ENCODE measurements at places on chromosomes 16 and 17. TPM values are rescaled to one million over a fixed set of nuclear protein-coding genes. Genes with fewer than 3 reads are reported as not detected.
A peak's percentile ranks its signal among the peaks of the same experiment; 100 is the strongest.

The MYH3 gene
- total RNA-seq: 8.1 TPM

The PHOSPHO1 gene
- total RNA-seq: 0.09 TPM

The CLEC18B gene
- 0.21 TPM for total RNA-seq

The USB1 gene
- 50.9 TPM for total RNA-seq

The RAB34 gene
- total RNA-seq: 20.6 TPM

- no peaks in the 10 kb centered on the region for H3K4me1 ChIP-seq
- no peak overlapping the region for H3K4me3 ChIP-seq
- H3K36me3 ChIP-seq: peaks cover 5% of the 10 kb centered on the region
- H3K27me3 ChIP-seq: no peaks in the 10 kb centered on the region
- H3K27ac ChIP-seq: no peak overlapping the region
Measured at GRCh38 chr16:69286941-69287713, 24.0 kb upstream of the VPS4A start.

DNA sequence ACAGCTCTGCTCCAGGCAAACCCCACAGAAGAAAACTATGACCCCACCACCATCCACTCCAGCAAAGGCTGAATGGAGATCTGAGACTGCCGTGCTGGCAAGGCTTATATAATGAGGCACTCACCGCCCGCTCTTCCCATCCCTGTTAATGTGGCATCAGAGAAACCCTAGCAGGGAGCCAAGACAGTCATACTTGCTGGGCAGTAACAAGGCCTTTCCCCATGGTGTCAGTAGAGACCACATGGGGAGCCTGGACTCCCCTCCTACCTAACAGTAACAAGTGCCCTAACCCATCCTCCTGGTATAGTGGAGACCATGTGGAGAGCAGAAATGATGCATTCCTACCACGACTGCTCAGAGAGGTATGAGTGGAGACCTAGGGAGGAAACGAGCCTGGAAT lies 235.2 kb downstream of the C16orf78 start:
- DNase-seq: no peak
- H3K4me1 ChIP-seq: no peaks in the 10 kb centered on the region
- H3K4me3 ChIP-seq: no peak overlapping the region
- no peak overlapping the region for H3K27ac ChIP-seq
- H3K27me3 ChIP-seq: peaks cover 18% of the 10 kb centered on the region

GRCh38 chr16:78395035-78395434 lies 295.6 kb downstream of the WWOX start:
- no peak overlapping the region for H3K4me3 ChIP-seq
- DNase-seq: no peak
- H3K36me3 ChIP-seq: no peaks in the 10 kb centered on the region
- H3K27ac ChIP-seq: no peak overlapping the region

DNA sequence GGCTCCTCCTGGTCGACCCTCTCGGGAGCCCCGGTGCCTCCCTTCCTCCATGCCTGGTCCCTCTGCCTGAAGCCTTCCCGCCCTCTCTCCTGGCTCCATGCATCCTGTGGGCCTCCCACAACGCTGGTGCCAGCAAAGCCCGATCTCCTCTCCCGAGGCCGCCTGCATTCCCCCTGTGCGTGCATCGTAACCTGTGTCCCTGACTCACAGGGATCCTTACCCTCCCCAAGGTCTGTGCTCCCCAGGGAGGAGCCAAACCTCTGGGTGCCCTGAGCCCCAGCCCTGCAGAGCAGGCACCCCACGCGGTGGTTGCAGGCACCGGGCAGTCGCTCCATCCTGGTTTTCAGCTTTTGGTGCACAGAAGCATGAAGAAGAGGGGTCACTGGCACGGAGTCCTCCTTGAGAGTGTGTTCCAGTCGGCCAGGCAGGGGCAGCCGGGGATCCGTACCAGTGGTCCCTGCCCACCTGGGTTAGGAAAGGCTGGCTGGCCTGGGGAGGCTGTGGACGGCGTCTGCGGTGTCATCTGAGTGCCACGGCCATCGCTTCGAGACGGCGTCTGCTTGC lies 1.8 kb upstream of the ENPP7 start:
- no peak overlapping the region for H3K4me3 ChIP-seq
- H3K27me3 ChIP-seq: no peaks in the 10 kb centered on the region
- peaks cover 9% of the 10 kb centered on the region for H3K4me1 ChIP-seq
- no peak for DNase-seq

DNA sequence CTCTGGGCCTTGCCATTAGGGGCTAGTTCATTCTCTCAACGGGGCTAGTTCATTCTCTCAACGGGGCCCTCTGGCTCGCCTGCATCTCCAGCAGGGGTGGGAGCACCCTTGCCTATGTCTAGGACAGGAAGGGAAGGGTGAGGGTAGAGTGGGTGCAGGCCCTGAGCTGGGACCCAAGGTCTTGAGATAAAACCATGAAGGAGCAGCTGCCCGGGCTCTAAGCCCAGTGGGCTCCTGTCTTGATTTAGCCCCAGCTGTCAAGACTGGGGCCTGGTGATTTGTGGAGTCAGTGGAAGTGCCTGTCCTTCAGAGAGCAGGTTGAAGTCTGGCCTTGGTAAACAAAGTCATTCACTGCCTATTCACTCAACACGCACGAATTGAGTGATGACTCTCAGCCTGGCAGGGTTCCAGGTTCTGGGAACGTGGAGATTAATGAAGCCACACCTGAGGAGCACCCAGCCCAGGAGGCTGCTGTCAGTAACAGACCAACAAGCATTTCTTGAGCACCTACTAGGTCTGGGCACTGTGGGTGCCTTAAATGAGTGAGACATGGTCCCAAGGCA lies 35.4 kb downstream of the WNT3 start:
- no peak for DNase-seq

GRCh38 chr16:7820816-7821215 lies 488.2 kb downstream of the RBFOX1 start:
- no peak for DNase-seq
- H3K4me3 ChIP-seq: no peak overlapping the region
- no peaks in the 10 kb centered on the region for H3K36me3 ChIP-seq

DNA sequence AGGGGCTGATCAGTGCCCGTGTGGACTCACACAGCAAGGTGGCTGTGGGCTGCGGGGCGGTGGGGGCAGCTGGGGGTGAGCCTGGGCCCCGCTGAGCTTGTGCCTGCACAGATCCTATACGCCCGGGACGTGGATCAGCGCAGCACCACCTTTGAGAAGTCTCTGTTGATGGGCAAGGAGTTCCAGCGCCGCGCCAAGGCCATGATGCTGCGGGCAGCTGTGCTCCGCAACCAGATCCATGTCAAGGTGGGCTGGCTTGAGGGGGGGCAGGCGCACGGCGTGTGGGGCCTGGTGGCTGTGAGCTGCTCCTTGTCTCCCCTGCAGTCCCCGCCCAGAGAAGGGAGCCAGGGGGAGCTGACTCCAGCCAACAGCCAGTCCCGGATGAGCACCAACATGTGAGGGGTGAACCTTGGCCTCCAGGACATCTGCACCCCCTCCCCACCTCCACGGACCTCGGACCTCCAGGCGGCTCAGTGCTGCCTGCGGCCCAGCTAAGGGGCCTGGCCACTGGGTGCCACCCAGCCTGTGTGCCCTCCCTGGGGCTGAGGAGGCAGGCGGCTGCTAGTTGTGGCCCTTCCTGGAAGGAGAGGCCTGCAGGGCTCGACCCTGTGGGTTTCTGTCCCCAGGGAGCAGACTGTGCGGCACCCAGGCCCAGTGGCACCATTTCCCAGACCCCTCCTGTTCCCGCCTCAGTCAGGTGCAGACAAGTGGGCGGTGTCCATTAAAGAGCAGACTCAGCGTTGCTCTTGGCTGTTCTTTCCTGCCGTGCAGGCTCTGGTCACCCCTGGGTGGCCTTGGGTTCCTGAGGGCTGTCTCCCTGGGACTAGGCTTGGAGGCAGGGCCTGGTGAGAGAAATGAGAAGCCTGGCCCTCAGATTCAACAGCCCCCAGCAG lies 5.3 kb downstream of the GPS1 start:
- H3K4me1 ChIP-seq: peaks cover 3% of the 10 kb centered on the region
- no peak overlapping the region for H3K27ac ChIP-seq
- peaks cover 23% of the 10 kb centered on the region for H3K36me3 ChIP-seq
- DNase-seq: no peak
- no peak overlapping the region for H3K4me3 ChIP-seq
- no peaks in the 10 kb centered on the region for H3K27me3 ChIP-seq

DNA sequence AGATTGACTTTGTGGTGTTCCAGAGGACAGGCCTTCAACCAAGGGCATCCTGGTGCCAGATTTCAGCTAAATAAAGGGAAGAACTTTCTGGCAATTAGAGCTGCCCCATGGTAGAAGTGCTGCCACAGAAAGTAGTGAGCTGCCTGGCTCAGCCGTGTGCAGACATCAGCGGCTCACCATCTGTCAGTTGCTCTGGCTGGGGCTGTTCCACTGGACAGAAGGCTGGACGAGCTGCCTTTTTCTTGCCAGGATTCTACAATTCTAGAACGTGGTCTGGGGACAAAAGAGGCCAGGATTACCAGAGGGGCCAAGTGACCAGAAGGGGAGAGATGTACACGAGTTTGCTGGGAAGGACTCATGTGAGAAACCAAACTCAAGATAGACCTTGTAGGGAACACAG lies 107.0 kb upstream of the RPL38 start:
- no peaks in the 10 kb centered on the region for H3K36me3 ChIP-seq
- no peak overlapping the region for H3K27ac ChIP-seq
- peaks cover 11% of the 10 kb centered on the region for H3K27me3 ChIP-seq
- no peaks in the 10 kb centered on the region for H3K4me1 ChIP-seq
- no peak for DNase-seq

GRCh38 chr17:49939318-49939717 lies 29.7 kb upstream of the DLX4 start:
- H3K4me1 ChIP-seq: no peaks in the 10 kb centered on the region
- H3K27ac ChIP-seq: no peak overlapping the region
- no peak overlapping the region for H3K4me3 ChIP-seq
- peaks cover 36% of the 10 kb centered on the region for H3K27me3 ChIP-seq
- no peaks in the 10 kb centered on the region for H3K36me3 ChIP-seq

DNA sequence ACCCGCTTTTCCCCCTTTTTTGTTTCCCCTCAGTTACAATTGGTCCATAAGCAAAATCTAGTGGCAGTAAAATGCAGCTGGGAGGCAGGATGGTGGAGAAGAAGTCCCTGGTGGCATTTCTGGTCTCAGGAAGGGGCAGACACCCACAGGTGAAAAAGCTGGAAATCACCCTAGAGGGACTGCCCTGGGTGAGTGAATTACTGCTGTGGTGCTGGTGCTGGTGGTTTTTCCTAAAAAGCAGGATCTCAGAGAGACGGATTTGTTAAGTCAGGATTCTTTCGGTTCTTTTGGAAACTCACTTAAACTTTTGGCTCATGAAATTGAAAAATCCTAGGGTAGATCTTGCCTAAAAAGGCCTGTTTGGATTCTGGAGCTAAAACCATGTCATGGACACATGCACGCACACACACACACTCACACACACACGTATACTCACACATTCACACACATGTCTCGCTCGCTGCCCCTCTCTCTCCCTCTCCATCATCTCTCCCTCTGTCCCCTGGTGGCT lies 65.8 kb downstream of the NKD1 start:
- H3K4me1 ChIP-seq: peaks cover 11% of the 10 kb centered on the region
- no peaks in the 10 kb centered on the region for H3K36me3 ChIP-seq
- no peaks in the 10 kb centered on the region for H3K27me3 ChIP-seq
- no peak overlapping the region for H3K4me3 ChIP-seq

DNA sequence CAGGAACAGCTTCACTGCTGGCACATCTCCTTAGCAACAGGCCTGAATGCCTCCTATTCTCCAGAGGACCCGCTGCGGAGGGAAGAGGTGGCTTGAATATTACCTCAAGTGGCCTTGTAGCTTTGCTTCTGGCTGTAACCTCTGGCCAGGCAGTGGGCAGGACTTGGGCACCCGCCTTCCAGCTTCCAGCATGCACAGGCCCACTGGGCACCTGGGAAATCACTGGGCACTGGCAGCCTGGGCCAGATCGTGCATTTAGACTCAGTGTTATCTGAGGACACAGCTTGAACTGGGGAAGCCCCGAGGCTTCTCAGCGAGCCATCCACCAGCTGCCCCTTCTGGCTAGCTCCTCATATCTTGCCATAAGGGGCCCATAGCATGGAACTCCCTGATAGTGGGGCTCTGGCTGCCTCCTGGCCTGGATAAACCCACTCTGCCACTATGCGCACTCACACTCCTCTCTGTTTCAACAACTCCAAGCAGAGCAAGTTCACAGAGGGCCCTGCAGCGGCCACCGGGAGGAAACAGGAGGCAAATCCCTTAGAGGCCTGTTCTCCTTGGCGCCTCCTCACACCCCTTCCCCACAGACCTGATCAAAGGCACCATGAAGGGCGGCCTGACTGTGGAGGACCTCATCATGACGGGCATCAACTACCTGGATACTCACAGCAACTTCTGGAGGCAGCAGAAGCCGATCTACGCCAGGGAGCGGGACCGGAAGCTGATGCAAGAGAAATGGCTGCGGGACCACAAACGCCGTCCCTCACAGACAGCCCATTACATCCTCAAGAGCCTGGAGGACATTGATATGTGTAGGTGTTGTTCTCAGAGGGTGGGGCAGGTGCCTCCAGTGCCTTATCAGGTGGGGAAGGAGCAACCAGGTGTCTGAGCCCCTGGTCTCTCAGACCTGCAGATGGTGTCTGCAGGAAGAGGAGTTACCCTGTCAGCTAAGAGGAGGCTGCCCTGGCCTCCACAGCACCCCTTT lies 7.8 kb downstream of the ODAD4 start:
- DNase-seq: no peak
- no peak overlapping the region for H3K4me3 ChIP-seq
- H3K27me3 ChIP-seq: no peaks in the 10 kb centered on the region
- no peaks in the 10 kb centered on the region for H3K36me3 ChIP-seq

- no peak for DNase-seq
- H3K27ac ChIP-seq: no peak overlapping the region
- no peaks in the 10 kb centered on the region for H3K4me1 ChIP-seq
- no peak overlapping the region for H3K4me3 ChIP-seq
- H3K36me3 ChIP-seq: no peaks in the 10 kb centered on the region
- H3K27me3 ChIP-seq: peaks cover 34% of the 10 kb centered on the region
Measured at GRCh38 chr16:21088646-21089538, 61.8 kb downstream of the DNAH3 start.

GRCh38 chr17:63950940-63951907 lies 19.1 kb upstream of the CD79B start:
- H3K27ac ChIP-seq: no peak overlapping the region
- DNase-seq: peak; percentile 75
- H3K27me3 ChIP-seq: no peaks in the 10 kb centered on the region
- H3K4me3 ChIP-seq: no peak overlapping the region
- H3K4me1 ChIP-seq: peaks cover 23% of the 10 kb centered on the region

GRCh38 chr17:15917438-15918027 lies 27.4 kb upstream of the ADORA2B start:
- no peaks in the 10 kb centered on the region for H3K36me3 ChIP-seq
- no peaks in the 10 kb centered on the region for H3K4me1 ChIP-seq
- no peak overlapping the region for H3K4me3 ChIP-seq

GRCh38 chr17:79497777-79498348 lies 113.0 kb downstream of the RBFOX3 start:
- H3K4me1 ChIP-seq: no peaks in the 10 kb centered on the region
- peaks cover 5% of the 10 kb centered on the region for H3K27me3 ChIP-seq
- H3K4me3 ChIP-seq: no peak overlapping the region
- no peaks in the 10 kb centered on the region for H3K36me3 ChIP-seq
- H3K27ac ChIP-seq: no peak overlapping the region
